DMS53 (cell line): ENCODE measurements at places on chromosomes 6 and 20.

DNA sequence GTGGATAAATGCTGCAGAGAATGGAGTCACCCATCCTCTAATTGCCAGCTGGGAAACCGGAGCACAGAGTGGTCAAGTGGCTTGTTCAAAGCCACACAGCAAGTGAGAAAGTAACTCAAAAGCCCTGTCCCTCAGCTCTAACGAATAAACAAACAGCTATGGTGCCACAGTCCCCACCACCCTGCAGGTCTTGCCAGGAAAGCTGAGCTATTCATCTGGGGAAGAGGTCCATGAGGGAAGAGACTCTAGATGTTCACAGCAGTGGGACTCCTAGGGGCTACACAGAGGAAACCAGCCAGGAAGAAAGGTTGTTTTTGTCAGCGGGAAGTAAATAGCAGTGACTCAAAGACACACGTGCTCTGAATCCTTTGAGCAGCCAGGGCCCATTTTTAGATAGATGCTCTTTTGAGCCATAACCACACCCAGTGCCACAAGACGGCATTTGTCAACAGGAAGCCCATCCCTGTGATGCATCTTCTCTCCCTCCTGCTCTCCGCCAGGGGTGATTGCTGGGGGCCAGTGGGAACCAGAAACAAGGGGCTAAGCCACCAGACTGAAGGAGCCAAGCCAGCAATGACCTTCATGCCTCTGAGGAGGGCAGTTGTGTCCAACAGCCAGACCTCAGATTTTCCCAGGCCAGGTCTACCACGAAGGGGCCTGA, 32.4 kb upstream of the TCP11 start:
- no peak for DNase-seq

- no peak for DNase-seq
These were observed 14.9 kb downstream of the SYCP2L start for GRCh38 chr6:10901770-10902169.

GRCh38 chr20:48603819-48604405, 223.9 kb downstream of the PREX1 start:
- DNase-seq, result no peak

DNA sequence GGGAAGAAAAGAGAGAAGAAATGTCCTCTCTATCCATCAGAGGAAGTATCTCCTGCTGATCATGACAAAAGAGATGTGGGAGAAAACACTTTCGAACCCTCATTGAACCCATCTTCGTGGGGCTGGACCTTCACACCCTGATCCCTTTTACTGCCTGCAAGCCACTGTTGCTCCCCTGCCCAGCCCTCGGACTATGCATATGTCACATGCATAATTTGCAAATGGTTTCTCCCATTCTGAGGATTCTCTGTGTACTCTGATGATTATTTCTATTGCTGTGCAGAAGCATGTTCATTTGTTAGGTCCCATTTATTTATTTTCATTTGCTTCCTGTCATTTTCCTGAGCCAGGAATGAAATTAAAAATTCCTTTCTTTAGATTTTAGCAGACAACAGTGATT, 64.7 kb downstream of the DNAAF9 start:
- DNase-seq, result no peak

DNA sequence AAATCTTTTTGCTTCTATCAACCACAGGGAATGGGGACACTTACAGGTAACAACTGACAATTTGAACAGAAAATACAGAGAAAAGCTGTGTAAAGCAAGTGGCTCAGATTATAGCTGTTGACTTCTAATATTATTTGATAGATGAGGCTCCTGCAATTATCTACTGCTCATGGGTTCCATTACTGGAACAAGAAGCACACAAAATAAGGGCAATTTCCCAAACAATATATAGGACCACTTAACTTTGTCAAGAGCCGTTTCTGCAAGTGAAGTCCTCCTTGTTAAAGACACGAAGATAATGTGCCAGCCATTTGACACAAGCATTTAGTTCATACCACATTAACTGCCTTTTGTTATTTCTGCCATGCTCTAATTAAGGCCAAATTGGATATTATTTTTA, 315.5 kb upstream of the ARID1B start:
- no peak for DNase-seq

DNA sequence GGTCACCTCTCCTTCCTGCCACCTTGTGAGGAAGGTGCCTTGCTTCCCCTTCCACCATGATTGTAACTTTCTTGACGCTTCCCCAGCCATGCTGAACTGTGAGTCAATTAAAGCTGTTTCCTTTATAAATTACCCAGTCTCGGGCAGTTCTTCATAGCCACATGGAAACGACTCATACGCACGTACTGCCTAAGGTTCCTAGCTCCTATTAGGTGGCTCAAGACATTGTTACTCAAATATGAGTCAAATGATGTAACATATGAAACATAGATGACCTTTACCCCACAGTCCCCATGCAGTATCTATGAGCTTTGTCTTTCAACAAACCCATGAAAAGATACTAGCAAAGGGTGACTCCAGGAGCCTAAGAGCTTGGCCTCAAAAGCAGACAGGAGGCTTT, 98.3 kb downstream of the SIM1 start:
- DNase-seq, result no peak

DNA sequence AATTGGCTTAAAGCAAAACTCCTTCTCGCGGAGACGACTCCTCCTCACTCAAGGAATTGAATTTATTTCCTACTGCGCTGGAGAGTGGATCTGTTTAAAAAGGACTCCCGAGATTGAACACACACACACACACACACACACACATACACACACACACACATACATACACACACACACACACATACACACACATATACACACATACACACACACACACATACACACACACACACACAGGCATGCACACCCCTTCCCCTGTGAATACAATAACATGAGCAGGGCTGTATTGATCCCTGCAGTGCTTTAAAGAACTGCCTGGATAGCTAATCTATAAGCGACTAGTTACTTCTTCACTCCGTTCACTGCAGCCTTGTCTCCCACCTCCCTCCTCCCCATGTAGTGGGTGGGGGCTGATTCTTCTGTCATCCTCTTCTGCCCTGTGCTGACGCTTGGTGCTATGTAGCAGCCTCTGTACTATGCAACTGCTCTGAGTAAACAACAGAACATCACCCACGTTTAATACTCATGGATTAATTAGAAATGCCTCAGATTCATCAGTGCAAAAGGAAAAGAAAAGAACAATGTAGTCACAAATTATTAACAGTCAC, 549.0 kb downstream of the CDH26 start:
- no peak for DNase-seq

GRCh38 chr6:139124887-139125672, 9.8 kb upstream of the HECA start:
- DNase-seq, result peak; percentile 51

DNA sequence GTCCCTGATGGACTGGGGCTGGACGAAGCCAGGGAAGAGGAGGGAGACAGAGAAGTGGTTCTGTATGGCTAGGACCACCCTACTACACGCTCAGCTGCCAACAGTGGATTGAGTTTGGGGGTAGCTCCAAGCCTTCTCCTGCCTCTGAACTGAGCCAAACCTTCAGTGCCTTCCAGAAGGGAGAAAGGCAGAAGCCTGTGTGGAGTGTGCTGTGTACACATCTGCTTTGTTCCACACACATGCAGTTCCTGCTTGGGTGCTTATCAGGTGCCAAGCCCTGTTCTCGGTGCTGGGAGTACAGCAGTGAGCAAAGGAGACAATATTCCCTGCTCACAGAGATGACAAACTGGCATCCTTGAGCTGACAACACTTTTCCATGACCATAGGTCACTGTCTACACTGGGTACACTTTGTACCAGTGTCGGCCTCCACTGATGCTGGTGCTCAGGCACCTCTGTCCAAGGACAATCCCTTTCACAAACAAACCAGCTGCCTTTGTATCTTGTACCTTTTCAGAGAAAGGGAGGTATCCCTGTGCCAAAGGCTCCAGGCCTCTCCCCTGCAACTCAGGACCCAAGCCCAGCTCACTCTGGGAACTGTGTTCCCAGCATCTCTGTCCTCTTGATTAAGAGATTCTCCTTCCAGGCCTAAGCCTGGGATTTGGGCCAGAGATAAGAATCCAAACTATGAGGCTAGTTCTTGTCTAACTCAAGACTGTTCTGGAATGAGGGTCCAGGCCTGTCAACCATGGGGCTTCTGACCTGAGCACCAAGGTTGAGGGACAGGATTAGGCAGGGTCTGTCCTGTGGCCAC, 11.3 kb upstream of the RBCK1 start:
- DNase-seq, result no peak

DNA sequence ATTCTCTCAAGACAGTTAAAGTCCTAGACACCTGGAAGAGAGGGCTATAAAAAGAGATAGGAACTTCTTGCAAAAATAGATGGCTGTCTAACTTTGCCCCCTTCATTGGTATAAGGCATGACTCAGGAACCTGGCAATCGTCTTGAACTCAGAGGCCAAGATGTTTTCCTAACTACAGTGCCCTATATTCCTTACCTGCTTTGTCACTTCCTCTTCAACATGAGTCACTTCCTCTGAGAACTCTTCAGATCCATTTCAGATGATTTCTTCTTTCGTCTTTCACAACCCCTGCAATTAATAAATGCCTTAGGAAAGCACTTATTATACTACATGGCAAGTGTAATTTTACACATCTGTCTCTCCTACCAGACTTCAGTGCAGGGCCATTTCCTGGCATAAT, 83.5 kb downstream of the HAO1 start:
- DNase-seq, result peak; percentile 35

- no peak for DNase-seq
These were observed 20.6 kb downstream of the SLC17A9 start for GRCh38 chr20:62972845-62973745.

GRCh38 chr6:155389130-155389529, 66.5 kb downstream of the NOX3 start:
- DNase-seq, result no peak
